Dorsolateral prefrontal cortex (tissue), 122 donors: ENCODE measurements at places on chromosomes 11 and 22. TPM values are rescaled to one million over a fixed set of nuclear protein-coding genes. Genes with fewer than 3 reads are reported as not detected.
A peak's percentile ranks its signal among the peaks of the same experiment; 100 is the strongest.

Gene TSGA10IP
- total RNA-seq, result not detected

GRCh38 chr22:40176921-40177737 lies 596 bp upstream of the TNRC6B start:
- DNase-seq, result no peak

DNA sequence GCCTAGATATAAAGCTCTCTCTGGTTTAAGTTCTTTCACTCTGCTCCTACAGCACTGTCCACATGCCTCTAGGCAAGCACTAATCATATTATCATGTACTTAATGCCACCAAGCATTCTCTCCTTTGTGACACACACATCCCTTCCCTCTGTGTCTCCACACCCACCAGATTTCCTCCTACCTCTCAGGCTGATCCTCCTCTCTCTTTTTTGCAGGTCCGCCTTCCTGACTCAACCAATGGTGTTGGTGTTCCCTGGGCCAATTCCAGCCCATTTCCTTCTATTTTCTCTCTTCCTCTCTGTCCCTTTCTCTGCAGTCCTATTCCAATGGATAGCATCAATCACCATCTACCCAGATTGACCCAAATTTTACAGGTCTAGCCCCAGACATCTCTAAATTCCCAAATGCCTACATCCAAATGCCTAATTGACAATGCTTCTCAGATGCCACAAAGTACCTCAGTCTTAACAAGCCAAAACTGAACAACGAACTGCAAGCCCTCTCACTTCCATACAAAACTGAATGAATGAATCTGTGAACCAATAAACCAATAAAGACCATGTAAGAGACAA lies 504 bp upstream of the ZNF215 start:
- DNase-seq, result no peak

- DNase-seq, result peak; percentile 21
Measured at GRCh38 chr22:38732251-38732815, 23.5 kb downstream of the SUN2 start.

Gene KCNJ5
- 1.1 TPM for total RNA-seq
